Metanephros (tissue), 2 donors: ENCODE measurements at places on chromosomes 11 and 22. TPM values are rescaled to one million over a fixed set of nuclear protein-coding genes. Genes with fewer than 3 reads are reported as not detected.

CADM1 gene
- total RNA-seq = 104 TPM

APOL5 gene
- 0.18 TPM for total RNA-seq

VWCE gene
- total RNA-seq = 2.4 TPM

SYT12 gene
- total RNA-seq = 0.18 TPM

RPS6KB2 gene
- 35.5 TPM for total RNA-seq
